ENCODE measurements at places on chromosomes 12 and 14. TPM values are rescaled to one million over a fixed set of nuclear protein-coding genes. Genes with fewer than 3 reads are reported as not detected.
A peak's percentile ranks its signal among the peaks of the same experiment; 100 is the strongest.

Gene HCFC2
- total RNA-seq: 21.8 TPM

DNA sequence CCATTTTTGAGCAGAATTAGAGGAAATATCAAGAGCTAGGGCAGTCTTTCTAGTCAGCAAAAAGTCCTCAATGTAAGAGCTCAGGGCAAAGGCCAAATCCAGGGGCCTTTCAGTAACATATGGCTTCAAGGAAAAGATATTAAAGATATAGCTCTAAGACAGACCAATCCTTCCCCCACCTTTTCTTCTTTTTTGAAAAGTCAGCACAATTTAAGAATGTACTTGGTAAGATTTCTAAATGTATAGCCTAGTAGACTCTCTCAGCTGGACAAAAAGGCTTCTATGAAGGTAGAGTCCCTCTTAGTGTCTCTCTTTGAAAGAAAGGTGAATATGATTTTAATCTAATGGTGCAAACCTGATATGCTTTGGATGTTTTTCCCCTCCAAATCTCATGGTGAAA is 515.7 kb downstream of the VRK1 start:
- no peak for DNase-seq

- no peak for DNase-seq
These were observed 23.0 kb downstream of the ZFHX2 start for GRCh38 chr14:23528555-23528954.

GRCh38 chr14:94310248-94310647 is 12.9 kb downstream of the SERPINA6 start:
- DNase-seq: no peak

DNA sequence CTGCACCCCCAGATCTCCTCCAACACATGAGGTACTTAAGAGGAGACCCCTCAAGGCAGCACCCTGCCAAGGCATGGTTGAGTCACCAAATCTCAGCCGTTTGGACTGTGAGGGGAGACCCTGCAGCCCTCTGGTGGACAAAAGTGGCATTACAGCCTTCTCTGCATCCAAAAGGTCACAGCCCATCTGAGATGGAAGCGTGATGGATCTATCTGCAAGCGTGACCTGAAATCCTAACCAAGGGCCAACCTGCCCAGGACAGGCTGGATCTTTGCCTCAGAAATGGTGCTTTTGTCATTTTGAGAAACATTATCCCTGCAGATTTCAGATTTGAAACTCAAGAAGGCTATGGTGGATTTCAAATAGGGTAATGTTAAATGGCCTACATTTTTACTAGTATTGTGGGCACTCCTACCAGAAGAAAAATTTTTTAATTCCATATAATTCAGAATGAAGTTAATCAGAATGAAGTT is 23.7 kb upstream of the DHRS4 start:
- DNase-seq: peak; percentile 56

- peak; percentile 8 for DNase-seq
These were observed 12.4 kb upstream of the P2RX7 start for GRCh38 chr12:121120323-121120722.

Gene FAR2
- total RNA-seq: 0.32 TPM

- no peak for DNase-seq
These were observed 224.5 kb downstream of the VRK1 start for GRCh38 chr14:97021571-97022168.

Gene FAM161B
- 4.2 TPM for total RNA-seq

- no peak for DNase-seq
These were observed 15.2 kb downstream of the ITPK1 start for GRCh38 chr14:93100570-93100969.

GRCh38 chr14:91169951-91170350 is 56.1 kb downstream of the DGLUCY start:
- DNase-seq: no peak

Gene BHLHE41
- 15.2 TPM for total RNA-seq

Gene OTX2
- total RNA-seq: not detected

DNA sequence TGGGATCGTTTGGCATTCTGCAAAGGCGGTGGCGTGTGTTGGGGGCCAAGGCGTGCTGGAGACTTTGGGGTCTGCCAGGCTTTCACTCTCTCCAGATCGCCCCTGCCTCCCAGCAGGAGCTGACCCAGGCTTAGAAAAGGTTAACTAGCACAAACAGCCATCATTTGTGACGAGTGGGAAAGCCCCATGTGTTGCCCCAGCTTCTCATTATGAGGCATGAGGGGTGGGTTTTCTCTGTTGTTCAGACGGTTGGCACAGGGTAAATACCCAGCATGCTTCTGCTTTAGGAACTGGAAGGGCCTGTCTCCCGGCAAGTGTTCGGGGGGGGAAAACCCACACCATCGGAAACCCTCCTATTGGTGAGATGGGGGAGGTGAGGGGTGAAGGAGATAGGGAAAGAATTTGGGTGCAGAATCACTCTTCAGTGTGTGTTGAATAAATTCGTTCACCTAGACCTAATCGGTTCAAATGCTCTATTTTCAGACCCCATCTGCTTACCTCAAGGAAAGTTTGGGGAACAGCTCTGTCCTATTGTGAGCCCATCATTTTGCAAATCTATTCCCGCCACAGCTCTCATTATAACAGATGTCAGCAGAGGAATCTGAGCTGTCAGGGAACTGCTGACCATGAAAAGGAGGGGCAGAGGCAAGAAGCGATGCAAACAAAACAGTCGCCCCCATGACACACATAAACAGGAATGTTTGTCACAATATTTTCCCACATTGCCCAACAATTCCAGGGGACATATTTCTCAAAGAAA is 34.7 kb upstream of the C12orf42 start:
- no peak for DNase-seq

Gene CD163L1
- total RNA-seq: 5.6 TPM

DNA sequence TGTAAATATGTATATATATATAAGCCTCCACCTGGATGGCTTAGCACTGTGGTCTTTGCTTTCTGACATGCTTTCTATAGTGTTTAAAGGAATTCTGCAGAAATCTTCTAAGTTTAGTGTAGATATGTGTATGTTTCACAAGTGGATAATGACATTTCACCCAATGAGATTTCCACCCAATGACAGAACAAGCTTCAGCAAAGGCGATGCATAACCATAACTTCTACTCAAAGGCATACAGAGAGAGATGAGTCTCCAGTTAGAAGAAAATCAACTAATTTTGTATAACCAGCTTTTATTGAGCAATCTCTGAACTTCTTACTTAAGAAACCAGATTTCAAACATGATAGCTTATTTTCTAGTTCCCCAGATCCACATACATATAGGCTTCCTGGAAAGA is 134.0 kb downstream of the DYRK2 start:
- no peak for DNase-seq

Gene WSB2
- 140 TPM for total RNA-seq

DNA sequence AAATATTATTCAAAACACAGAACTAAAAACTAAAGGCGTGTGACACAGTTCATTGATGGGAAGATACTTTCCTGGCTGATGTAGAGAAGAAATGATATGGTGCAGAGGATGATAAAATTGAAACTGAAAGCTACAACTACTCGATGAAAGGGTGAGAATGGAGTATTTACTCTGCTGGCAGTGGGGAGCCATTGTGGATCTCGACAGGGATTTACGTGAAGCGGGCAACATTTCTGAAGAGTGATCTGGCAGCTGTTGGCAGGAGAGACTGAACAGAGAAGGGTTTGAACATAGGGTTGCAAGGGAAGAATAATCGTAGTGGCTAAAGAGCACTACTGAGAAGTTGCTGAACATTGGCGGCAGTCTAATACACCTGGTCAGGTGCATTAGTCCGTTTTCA is 464.9 kb downstream of the PDZRN4 start:
- no peak for DNase-seq

Gene RNF212B
- not detected for total RNA-seq

GRCh38 chr12:12941450-12942350 is 10.3 kb downstream of the GPRC5D start:
- DNase-seq: no peak

GRCh38 chr12:89838833-89839232 is 130.2 kb upstream of the ATP2B1 start:
- DNase-seq: no peak

Gene DPPA3
- total RNA-seq: not detected

DNA sequence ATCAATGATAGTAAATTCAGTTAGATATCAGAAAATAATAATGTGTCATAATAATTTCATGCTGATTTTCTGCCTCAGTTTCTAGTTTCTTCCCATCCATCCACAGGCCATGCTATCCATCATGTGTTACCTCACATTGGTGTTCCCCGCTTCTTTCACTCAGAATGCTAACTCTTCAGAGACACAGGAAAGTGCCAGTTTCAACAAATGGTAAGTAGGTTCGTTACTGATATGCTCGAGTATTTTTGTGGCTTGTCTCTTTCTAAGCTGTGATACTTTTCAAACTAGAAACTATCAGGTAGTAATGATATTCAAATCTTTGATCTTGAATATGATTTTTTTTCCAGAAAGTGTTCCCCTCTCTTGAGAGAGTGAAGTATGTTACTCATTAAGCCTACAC is 1.5 kb downstream of the KLRB1 start:
- DNase-seq: no peak

DNA sequence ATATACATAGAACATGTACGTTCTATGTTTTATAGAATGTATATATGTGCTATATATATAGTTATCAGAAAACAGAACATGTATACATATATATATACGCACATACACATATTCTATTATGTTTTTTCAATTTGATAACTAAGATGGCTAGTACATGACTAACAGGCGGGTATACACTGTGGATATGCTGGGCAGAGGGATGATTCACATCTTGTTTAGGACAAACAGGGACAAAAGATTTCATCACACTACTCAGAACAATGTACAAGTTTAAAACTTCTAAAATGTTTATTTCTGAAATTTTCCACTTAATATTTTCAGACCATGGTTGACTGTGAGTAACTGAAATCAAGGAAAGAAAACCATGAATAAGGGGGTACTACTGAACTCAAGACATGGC is 17.4 kb downstream of the TIMELESS start:
- DNase-seq: no peak

Gene TBX3
- total RNA-seq: 134 TPM

GRCh38 chr12:6423267-6424007 is 21.3 kb upstream of the CD27 start:
- peak; percentile 81 for DNase-seq
